ENCODE measurements at places on chromosomes 6 and 20.

GRCh38 chr20:64062276-64062595 lies 762 bp upstream of the TCEA2 start:
- DNase-seq, result no peak

GRCh38 chr6:7418238-7418905 lies 28.8 kb downstream of the RIOK1 start:
- no peak for DNase-seq

DNA sequence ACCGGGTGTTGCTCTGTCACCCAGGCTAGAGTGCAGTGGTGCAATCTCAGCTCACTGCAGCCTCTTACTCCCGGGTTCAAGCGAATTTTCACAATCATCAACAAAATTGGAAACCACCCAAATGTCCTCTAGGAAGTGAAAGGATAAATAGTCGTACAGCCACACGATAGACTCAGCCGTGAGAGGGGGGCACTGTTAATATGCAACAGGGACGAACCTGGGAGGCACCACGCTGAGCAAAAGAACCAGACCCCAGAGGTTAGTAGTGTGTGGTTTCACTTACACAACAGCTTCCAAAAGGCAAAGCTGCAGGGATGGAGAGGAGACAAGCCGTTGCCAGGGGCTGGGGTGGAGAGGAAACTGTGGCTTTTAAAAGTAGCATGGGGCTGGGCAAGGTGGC lies 30.1 kb upstream of the NTSR1 start:
- no peak for DNase-seq

- no peak for DNase-seq
Measured at GRCh38 chr6:170561555-170561954, 7.4 kb downstream of the TBP start.

DNA sequence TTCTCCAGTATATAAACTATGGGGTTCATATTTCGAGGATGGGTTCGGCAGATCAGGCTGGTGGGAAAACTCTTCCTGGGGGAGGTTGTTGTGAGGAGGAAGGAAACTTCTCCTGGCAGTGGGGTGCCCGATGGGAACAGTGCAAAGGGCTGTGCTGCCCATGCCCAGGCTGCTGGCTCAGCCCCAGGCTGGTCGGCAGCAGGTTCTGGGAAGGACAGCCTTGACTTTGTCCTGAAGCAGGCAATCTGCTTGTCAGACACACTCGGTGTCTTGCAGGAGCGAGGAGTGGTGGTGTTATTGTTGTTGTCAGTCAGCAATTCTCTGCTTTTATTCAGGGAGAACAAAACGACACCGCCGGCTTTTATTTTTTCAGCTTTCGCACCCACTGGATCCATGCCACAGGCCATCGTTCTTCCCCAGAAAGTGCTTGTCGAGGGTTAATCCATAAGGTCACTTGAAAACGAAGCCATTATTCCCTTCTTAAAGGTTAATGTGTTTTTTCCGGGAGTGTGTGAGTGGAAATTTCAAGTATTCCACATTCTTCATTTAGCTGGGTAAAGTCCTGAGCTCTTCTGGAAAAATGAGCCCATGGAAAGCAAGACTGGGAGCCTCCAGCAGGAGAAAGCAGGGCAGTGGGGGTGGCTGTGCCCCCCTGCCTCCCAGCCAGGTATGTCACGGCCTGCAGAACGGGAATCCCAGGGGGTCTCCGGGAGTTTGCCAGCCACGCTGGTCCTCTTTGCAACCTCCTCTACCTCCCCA lies 57.0 kb upstream of the STX16 start:
- no peak for DNase-seq

DNA sequence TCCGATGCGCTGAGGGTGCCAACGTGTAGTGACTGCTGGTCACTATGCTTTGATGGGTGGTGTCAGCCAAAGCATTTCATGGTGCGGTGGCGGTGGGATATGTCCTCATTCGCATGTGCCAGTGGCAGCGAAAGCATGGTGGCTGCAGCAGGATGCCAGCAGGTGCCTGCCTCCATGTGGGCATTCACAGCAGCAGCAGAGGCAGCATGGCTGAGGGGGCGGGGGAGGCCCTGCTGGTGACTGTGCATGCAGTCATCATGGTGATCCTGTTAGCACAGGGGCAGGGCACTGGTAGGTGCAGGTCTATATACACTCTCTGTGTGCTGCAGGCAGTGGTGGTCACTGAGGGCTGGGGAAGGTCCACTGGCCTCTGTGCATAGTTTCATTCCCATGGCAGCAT lies 22.0 kb downstream of the FIG4 start:
- DNase-seq, result no peak

DNA sequence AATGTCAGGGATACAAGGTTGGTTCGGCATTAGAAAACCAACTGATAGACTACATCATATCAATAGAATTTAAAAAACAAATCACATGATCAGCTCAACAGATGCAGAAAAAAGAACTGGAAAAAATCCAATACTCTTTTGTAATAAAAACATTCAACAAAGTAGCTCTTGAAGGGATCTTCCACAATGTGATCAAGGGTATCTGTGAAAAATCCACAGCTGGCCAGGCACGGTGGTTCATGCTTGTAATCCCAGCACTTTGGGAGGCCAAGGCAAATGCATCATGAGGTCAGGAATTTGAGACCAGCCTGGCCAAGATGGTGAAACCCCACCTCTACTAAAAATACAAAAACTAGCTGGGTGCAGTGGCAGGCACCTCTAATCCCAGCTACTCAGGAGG lies 63.1 kb downstream of the ASCC3 start:
- no peak for DNase-seq

GRCh38 chr6:22300273-22300998 lies 3.6 kb upstream of the PRL start:
- DNase-seq, result no peak

DNA sequence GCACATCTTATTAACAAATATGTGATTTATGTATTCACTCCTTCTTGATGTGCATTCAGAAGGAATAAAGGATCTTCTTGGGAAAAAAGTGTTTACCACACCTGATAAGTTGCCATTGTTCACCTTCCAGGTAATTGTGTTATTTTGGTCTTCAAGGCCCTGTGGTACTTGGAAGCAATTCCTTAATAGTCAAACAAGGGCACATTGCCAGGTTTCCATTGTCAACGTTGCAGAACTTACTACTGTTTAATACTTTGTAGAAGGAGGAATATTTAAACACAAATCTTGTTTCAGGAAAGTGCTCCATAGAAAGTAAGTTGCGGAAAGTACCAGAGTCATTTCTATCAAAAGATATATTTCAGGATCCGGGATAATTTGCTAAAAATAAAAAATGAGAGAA lies 129.5 kb upstream of the SGK1 start:
- no peak for DNase-seq

GRCh38 chr20:31711179-31712111 lies 11.2 kb downstream of the BCL2L1 start:
- no peak for DNase-seq

DNA sequence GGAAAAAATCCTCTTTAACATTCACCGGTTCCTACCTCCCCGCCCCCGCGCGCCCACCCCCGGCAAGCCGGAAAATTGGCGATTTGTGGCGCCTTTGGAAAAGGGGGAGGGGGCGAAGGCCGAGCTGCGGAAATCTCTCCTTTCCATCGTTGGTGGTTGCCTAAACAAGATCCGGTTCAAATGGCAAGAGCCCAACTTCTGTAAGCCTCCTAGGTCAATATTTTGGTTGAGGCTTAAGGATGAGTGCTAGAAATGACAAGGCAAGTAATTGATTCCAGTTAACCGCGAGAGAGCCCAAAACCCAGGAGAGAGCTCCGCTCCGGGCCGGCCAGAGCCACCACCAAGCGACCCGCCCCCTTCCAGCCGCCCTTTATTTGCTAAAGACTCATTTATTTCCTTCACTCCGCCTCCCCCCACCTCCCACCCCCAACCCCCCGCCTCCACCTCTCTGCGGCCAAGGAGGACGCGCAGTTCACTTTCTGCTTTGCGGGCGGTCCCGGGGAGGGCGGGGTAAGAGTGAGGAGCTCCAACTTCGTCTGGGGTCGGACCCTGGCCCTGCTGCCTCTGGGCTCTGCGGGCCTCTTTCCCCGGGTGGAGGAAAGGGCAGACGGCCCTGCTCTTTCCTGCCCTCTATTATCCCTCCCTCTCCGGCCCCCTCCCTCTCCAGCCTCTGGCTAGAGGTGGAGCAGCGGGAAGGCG lies 838 bp upstream of the NKX2-2 start:
- peak; percentile 56 for DNase-seq

- no peak for DNase-seq
Measured at GRCh38 chr6:113461153-113461932, 395.8 kb upstream of the MARCKS start.

GRCh38 chr20:35472209-35472608 lies 16.8 kb downstream of the CEP250 start:
- no peak for DNase-seq

GRCh38 chr6:113886512-113886911 lies 29.4 kb downstream of the MARCKS start:
- DNase-seq, result no peak

- no peak for DNase-seq
Measured at GRCh38 chr6:15032015-15032414, 213.9 kb upstream of the JARID2 start.

DNA sequence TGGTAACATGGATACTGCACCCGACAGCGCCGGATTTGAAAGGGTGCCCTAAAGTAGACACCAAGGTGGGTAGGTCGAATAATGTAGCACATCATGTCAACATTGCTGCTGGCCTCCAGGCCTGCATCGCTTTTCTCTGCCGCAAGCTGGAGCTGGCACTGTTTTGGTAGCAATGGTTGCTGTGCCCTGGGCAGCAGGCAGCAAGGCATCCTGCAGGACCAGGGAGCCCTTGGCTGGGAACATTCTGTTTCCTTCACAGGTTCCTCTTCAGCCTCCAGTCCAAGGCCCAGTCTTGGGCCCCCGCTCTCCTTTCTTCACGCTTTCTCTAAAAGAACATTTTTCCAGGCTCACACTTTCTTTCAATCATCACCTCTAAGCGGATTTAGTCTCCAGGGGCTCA lies 365.8 kb upstream of the JARID2 start:
- no peak for DNase-seq

DNA sequence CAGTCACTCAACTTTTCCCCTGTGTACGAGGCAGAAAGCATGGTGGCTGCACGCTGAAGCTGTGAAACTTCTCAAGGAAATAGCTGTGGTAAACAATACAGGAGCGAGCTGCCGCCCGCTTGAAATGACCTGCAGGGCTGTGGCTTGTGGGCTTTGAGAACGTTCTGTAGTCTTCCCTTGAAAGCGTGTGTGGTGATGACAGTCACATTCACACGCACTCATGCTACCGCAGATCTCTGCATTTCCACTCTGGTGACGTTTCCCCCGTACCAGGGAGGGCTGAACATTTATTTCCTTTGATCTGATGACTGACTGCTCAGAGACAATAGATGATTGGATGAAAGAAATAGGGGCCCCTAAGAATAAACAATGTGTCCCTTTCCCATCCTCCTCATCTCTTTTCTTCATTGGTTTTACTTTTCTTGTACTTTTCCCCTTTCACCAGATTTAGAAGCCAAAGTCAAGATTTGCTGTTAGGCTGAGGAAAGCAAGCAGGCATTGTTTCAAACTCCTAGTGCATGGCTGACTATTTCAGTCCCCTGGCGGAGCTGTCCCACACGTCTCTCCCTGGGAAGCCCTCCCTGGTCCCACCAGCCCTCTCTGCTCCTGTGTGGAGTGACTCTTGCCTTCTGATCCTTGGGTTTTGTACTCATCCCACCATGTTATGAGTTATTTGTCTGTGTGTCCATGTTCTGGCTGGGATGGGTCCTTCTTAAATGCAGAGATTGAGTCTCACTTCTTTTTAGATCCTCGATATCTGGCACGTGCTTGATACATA lies 3.9 kb downstream of the SYTL3 start:
- DNase-seq, result no peak

GRCh38 chr6:41966214-41966920 lies 24.8 kb upstream of the CCND3 start:
- no peak for DNase-seq

GRCh38 chr6:112967974-112968373 lies 620.8 kb downstream of the RFPL4B start:
- DNase-seq, result no peak

DNA sequence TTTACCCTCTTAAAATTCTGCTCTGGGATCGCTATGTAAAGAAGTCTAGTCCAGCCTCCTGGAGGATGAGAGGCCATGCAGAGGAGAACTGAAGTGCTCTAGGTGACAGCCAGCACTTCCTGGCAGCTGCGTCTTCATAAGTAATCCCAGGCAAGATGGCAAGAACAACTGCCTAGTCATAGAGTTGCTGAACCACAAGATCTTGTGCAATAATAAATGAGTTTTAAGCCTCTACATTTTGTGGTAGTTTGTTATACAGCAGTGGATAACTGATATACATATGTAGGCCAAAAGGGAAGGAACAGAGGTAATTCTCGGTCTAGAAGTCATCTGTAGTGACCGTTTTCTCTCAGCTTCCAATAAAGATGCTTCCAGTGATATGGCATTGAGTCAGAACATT lies 103.8 kb upstream of the FLRT3 start:
- DNase-seq, result no peak

DNA sequence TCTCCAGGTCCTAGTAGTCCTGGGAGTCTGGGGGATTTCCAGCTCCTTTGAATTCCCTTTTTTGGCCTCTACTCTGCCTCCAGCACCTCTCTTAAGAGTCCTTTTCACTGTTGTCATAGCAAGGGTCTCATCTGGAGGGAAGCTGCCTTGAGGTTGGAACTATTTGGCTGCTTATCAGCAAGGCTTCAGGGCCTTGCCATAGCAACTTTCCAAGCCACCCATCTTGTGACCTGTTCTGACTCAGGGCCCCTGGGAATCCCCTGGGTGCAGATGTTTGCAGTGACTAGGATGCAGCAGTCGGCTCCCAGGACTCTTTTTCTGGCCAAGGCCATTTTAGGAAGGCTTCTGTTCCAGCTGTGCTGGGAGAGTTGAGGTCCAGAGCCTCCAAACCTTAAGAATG lies 12.4 kb downstream of the PKIG start:
- DNase-seq, result peak; percentile 85

DNA sequence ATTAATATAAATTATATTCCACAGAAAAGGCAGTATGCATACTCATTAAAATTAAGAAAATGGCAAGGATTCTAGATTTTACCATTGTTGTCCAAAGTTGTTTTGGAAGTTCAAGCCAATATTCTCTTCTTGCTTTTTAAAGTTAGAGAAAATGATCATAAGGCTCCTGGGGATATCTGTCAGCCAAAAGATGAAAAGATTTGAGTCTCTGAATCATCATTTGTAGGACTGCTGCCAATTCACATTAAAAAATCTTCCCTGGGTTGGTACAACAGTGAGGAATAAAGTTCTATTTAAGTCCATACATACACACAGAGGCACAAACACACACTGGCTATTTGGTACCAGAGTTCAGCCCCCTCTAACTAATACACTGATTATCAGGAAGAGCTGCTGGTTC lies 620.1 kb downstream of the COL12A1 start:
- no peak for DNase-seq

DNA sequence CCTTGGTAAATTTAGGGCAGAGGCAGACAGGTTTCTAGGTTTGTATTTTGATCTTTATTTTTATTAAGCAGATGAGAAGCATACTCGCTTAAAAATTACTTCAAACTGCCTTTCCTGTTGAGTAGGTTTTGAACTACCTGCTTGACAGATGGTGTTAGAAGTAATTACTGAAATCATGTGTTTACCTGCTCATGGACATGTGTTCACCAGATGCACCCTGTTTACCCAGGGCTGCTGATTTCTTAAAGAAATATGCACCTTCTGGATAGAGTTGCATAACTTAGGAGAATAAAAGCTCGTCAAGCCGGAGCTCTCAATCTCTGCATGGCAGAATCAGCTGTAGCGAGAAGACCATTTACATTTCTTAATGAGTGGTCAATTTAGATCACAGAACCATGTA lies 165.1 kb downstream of the CDKAL1 start:
- no peak for DNase-seq

All from coronary artery (tissue), 2 donors.